ENCODE measurements at places on chromosomes 6 and 20.

DNA sequence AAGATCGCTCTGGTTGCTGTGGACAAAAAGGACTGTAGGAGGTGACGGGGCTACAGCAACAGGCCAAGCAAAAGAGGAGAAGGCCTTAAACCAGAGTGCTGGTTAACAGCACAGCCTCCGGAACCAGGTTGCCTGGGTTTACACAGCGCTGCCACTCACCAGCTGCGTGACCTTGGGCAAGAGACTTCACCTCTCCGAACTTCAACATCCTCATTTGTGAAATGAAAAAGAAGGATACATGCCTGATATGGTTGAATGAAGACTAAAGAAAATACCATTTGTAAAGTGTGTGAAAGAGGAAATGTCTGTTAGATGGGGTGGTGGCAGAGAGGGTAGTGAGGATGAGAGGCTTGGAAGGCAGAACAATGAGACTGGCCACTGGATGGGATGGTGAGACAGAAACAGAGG, 44.9 kb downstream of the PREX1 start:
- no peak for DNase-seq

DNA sequence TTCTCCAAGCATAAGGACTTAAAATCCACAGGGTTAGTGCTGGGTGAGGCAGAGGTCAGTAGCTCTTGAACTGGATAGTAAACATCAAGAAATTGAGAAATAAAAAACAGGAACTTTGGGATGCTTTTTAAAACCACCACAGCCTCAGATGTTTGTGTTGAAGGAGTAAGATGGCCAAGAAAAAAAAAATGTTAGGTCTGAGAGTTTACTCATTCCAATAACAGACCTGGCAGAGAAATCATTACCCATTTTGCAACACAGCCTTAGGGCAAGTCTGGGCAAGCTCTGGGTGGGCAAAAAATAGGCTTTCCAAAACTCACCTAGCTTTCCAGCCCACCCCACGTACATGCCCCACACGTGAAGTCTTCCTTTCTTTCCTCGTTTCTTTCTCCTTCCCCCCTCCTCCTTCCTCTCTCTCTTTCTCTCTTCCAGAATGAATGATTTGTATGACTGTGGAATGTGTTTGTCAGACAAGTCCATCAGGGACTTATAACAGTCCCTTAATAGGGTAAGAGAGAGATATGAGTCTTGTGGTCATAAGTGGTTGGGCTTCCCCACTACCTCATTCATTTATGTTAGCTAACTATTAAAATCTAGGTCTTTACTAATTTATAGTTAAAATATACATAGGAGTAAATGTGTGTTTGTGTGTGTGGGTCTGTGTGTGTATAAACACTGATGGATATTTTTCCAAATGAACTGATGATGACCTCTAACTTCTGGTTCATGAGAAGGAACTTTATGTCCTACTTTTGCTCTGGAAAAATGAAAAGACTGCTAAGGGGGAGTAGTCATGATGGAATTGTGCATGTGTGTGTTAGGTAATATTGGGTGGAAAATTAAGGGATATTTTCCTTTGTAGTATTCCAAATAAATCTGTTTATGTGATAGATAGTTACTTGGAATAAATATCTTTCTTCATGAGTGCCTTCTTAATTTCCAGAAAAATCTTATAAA, 18.0 kb upstream of the DSE start:
- peak; percentile 72 for DNase-seq

GRCh38 chr6:112382778-112383177, 35.6 kb downstream of the RFPL4B start:
- DNase-seq, result no peak

GRCh38 chr6:75812560-75812959, 63.5 kb downstream of the MYO6 start:
- DNase-seq, result no peak

- DNase-seq, result no peak
Observed at GRCh38 chr20:46273717-46274116, 34.6 kb downstream of the CDH22 start.

DNA sequence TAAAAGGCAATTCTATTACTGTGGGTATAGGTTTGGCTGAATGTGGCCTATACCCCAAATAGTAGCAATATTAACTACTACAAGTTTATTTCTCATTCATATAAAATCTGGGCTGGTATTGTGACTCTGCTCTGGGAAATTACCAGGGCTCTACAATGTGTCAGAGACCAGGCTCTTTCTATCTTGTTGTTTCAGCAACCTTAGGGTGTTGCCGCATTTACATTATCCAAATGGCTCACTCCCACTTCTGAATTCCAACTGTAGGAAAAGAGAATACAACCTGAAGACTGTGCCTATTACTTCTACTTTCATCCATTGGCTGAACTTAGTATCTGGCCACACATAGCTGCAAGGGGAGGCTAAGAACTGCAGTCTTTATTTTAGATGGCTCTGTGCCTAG, 106.7 kb upstream of the CENPW start:
- DNase-seq, result no peak

DNA sequence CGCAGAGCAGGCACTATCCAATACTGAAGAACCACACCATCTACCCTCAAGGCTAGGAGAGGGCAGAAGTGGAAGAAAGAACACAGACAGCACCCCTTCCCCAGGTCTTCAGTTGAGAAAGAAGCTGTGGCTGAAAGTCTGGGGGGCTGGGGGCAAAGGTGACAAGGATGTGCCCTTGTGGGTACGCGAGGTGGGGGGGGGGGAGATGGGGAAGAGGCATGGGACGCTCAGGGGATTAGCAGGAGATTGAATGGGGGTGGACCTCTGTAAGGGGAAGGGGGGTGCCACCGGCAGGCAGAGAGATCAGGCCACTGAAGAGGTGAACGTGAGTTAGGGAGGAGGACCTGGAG, 1.1 kb downstream of the B4GALT5 start:
- DNase-seq, result no peak

- peak; percentile 20 for DNase-seq
Observed at GRCh38 chr20:667351-668034, 8.1 kb downstream of the SCRT2 start.

GRCh38 chr6:52233975-52234823, 10.1 kb downstream of the IL17F start:
- peak; percentile 61 for DNase-seq

- peak; percentile 82 for DNase-seq
Observed at GRCh38 chr6:7148100-7148822, 40.5 kb downstream of the RREB1 start.

DNA sequence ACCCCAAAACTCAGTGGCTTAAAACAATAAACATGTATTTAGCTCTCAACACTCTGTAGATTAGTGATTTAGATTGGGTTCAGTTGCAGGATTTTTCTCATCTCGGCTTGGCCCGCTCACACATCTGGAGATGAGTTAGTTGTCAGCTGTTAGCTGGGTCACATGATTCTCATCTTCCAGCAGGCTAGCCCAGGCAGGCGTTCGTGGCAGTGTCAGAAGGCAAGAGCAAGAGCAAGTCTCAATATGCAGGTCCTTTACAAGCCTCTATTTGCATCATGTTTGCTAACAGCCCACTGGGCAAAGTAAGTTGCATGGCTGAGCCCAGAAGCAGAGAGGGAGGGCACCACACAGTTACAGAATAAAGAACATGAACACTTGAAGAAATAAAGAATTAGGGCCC, 83.6 kb upstream of the MYLIP start:
- peak; percentile 11 for DNase-seq

DNA sequence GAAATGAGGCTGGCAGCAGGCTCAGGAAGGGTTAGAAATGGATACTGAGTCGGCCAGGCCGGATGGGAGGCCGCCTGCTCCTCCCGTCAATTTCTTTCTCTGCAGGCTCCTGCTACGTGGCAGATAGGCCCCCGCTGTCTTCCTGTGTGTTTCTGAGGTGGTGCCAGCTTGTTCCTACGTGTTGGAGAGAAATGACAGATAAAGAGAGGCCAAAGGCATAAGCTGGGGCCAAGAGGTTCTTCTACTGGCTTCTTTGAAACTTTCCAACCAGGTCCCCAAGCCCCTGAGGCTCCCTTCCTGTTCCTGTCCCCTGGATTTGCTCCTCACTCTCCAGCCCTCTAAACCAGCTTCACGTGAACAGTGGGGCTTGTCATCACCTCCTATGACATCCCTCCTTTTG, 76.8 kb downstream of the TCP11 start:
- DNase-seq, result no peak

DNA sequence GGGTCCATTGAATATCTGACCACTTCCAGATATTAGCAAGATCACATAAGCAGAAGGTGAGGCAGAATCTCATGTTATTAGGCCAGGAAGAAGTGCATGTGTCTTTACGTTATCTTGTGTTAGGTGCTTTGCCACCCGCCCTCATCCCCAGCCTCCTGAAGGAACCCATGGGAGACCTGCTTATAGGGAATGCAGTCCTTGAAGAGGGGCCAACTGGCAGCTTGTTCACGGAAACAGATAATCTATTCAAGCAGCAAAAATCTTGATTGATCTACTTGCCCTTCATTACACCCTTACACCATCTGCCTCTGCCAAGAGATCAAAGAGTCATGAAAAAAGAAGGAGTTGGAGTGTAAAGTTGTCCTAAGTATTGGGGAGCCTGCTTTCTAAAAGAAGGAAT, 576.4 kb downstream of the HTR1B start:
- no peak for DNase-seq

- no peak for DNase-seq
Observed at GRCh38 chr20:24109537-24109936, 121.0 kb upstream of the GGTLC1 start.

GRCh38 chr20:8346700-8347270, 214.7 kb downstream of the PLCB1 start:
- DNase-seq, result no peak

GRCh38 chr20:33662172-33662571, at the start of gene C20orf144:
Gene C20orf144 (plus strand): TSS chr20:33662327. CDS start chr20:33662346, 19 bp downstream.
- DNase-seq, result no peak

GRCh38 chr20:45087814-45088213, 13.1 kb downstream of the KCNS1 start:
- DNase-seq, result no peak

GRCh38 chr20:607476-607875, 2.6 kb downstream of the TCF15 start:
- no peak for DNase-seq

GRCh38 chr6:35057449-35058357, 83.4 kb downstream of the TCP11 start:
- no peak for DNase-seq

GRCh38 chr6:15335385-15335784, 89.5 kb downstream of the JARID2 start:
- no peak for DNase-seq

DNA sequence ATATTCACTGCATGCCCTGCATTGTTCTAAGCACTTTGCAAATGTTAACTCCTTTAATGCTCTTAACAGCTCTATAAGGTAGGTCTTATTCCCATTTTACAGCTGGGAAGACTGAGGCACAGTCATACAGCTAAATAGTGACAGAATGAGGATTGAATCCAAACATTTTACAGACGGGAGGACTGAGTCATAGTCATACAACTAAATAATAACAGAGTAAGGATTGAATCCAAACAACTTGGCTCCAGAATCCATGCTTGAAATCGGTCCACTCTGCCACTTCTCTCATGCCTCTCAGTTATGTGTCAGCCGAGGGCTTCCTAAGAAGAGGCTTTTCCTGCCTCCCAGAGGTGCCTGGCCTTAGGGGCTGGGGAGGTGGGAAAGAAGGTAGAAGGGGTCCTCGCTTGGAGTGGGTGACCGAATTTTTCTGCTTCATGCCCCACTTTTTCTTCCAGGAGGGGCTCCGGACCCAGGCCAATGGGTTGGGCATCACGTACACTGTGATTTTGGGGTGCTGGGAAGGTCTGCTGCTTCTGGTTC, 137.4 kb upstream of the RNF24 start:
- no peak for DNase-seq

DNA sequence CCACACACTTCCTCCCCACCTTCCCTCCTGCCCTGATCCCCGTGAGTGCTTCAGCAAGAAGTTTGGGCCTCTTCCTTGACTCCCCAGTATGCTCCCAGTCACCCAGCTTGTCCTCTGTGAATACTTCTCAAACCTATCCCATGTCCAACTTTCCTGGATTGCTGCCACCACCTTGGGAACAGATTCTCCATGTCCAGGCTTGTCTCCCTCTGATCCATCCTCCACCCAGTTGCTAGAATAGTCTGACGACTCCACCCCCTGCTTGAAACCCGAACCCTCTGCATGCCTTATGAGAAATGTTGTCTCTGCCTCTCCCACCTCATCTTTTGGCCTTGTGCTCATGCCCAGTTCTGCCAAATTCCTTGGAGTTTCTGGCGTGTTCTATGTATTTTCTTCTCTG, 108.0 kb downstream of the PPP1R14C start:
- DNase-seq, result peak; percentile 84

DNA sequence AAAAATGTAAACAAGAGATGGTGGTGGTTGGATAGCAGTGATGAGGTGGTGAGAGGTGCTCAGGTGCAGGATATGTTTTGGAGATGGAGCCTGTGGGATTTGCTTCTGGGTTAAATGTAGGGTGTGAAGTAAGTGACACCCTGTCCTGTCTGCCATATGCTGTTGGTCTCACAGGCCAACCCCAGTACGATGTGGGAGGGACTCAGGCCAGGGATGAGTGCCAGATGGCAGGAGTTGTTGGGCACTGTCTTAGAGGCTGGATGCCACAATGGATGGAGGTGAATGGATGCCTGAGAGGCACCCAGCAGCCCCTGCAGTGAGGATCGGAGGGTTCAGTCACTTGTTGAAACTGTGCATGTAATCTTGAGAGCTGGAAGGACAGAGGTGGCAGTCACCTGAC, 259.3 kb downstream of the NRN1 start:
- DNase-seq, result no peak

GRCh38 chr20:4720977-4721349, 746 bp upstream of the PRND start:
- DNase-seq, result no peak

- peak; percentile 27 for DNase-seq
Observed at GRCh38 chr6:22530506-22530905, 38.9 kb upstream of the HDGFL1 start.

GRCh38 chr6:44775121-44775520, 387.6 kb downstream of the CDC5L start:
- peak; percentile 7 for DNase-seq

DNA sequence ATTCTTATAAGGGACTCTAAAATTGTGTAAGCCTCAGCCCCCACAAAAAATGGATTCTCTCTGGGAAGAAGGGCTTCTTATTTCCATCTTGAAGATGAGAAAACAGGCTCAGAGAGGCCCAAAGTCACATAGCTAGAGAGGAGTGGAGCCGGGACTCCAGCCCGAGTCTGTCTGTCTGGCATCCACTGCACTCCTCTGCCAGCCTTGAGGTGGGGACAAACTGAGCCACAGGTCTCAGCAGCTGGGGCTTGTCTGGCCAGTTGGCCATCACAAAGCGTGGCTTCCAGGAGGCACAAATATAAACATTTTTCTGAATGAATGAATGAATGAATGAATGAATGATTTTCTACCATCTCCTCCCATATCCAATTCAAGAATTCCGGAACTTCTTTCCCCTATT, 42.9 kb upstream of the EYA2 start:
- no peak for DNase-seq

DNA sequence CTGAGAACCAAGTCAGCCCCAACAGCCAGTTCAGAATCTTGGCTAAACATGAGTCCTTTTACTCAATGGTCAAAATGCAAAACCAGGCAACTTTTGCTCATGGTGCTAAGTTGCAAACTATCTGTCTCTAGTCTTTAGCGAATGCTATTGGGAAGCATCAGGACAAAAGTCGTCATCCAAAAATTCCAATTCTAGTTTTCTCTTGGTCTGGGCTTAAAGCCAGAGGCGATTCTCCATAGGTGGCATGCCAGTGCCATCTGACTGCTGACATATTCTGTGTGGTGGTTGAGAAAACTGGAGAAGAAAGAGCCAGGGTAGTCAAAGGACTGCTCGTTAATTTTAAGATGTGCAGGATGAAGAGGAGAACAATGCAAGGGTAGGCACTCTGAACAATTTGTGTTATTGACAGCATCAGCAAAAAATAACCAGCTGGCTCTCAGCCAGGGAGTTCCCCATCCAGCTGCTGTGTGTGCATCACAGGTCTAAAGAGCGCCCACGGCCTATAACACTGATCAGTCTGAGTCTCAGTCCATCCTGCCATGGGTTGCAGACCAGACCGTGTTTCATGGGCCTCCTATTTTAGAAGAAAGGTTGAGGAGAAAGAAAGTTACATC, 313.6 kb downstream of the ALDH8A1 start:
- no peak for DNase-seq

Data from fibroblast of skin of scalp (primary cell).